ENCODE measurements at places on chromosomes 1 and 21.

DNA sequence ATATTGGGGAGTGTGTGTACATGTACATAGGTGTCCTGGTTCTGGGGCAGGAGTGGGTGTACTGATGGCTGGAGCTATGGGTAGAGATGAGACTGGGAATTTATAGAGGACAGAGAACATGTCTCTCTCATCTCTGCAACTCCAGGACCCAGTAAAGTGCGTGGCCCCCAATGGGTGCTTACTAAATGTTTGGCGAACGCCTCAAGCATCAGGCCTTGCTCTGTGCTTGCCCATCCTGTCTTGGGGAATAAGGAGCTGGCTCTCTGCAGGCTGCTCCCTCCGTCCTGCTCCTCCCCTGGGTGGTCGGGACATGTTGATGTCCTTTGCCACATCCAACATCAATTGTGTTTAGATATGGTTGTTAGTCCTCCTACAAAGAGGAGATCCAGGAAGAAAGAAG, 161.7 kb downstream of the ZSCAN20 start:
- DNase-seq = no peak

- no peak for DNase-seq
These were observed 27.4 kb downstream of the ETS2 start for GRCh38 chr21:38833117-38833516.

DNA sequence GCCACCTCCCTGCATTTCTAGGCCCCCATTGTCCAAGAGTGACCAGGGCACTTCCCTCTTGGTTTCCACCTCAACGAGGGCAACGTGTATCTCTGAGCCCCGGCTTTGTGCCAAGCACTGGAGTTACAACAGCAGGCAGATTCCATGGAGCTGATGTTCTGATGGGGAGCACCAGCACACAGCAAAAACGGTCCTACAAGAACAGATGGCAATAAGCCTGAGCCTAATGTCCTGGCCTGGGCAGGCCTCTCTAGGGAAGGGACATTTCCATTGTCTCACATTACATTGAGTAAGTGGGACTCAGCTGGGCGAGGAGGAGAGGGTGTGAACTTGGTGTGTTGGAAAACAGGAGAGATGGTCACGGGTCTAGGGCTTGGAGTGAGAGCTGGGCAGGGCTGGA, 27.2 kb upstream of the NPPB start:
- no peak for DNase-seq

DNA sequence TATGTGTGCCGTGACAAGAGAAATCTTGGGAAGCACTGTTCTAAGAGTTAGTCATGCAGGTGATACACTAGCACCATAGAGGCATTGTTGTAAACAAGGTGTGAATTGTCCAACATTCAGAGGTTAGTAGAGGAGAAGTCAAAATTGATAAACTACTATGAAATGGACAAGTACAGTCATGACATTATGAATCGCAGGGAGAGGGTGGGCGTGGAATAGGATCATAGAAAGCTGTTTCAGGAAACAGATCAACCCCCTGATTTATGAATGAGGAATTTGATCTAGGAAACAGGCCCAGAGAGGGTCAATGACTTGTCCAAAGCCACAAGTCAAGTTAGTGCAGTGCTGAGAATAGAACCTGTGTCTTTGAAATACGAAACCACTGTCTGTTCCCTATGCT, 58.5 kb upstream of the LAX1 start:
- DNase-seq = no peak
